Cerebellar nuclear complex (tissue), 1 donor: ENCODE measurements at places on chromosomes 4 and X.

- no peak for DNase-seq
Observed at GRCh38 chr4:42638321-42638720, 18.6 kb downstream of the ATP8A1 start.

DNA sequence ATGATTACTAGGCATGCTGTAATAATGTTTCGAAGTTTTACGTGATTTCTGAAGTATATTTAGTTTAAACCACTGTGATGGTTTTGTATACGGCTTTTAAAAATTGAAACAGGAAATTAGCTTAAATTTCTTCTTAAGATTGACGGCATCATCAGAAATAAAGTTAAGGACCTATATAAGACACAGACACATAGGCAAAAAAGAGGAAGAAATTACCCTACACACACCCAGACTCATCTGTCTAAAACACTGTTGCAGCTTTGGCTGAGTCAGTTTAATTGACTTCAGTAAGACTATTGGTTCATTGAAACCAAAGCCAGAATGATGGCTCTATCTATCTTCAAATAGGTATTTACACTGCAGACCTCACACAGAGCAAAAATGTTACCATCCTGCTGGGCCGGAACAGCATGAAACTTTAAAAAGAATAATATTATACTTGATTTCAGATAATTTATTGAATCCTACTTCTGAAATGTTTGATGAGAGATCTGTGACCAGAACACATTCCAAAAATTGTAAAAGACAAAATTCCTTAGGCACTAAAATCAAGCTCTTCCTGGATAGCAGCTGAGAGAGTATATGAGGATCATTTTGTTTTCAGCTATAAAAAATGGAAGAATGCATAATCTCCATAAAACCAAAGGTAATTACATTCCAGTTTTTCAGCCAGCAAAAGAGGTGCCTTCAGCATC, 4.5 kb downstream of the HHIP start:
- no peak for DNase-seq

DNA sequence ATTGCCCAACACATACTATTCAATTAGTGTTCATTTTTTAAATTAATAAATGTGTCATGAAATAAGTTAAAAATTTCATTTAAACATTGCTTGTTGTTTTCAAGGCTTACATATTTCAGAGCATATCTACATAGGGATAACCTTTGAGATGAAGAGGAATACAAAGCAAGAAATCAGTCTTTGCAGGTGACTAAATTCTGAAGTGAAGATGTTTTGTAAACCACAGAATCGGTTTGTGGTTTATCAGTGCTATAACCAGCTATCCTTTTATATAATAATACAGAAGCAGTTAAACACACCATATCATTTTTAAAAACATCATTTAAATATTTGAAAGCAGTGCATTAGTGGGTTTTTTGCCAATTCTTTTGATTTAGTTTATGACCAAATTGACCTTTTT, 26.9 kb downstream of the FAM241A start:
- DNase-seq = no peak

DNA sequence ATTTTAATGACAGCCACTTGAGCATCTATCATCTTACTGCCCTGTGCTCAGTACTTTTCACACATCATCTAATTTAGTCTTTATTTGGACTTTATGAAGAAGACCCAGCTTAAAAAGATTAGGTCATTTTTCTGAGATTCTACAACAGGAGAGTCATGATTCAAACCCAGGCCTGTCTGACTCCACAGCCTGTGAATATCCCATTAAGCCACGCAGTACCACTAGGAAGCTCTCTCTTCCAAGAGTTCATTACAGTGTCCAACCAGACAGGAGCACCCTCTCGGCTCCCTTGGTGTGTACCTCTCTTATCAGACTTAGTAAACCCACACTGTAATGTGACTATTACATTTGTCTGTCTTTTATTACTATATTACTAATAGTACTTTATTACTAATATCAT, 332.8 kb downstream of the DHX15 start:
- DNase-seq = no peak

- DNase-seq = no peak
Observed at GRCh38 chr4:119394826-119395225, 72.9 kb upstream of the FABP2 start.

DNA sequence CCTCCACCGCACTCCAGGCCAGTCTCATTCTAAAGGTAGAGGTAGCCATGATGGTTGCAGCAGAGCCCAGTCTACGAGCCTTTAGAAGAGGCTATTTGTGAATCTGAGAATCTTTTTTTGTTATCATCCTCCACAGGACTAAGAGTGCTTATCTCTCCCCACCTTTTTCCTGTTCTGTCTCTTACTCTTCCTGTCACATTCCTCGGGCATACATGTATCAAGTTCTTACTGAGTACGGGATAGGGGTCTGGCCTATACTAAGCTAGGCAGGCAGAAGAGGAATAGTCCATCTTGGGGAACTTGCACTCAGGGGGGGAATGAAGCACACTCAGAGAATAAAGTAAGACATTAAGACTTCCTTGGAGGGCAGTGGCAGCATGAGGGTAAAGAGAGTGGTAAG, 25.7 kb downstream of the LAS1L start:
- DNase-seq = no peak

DNA sequence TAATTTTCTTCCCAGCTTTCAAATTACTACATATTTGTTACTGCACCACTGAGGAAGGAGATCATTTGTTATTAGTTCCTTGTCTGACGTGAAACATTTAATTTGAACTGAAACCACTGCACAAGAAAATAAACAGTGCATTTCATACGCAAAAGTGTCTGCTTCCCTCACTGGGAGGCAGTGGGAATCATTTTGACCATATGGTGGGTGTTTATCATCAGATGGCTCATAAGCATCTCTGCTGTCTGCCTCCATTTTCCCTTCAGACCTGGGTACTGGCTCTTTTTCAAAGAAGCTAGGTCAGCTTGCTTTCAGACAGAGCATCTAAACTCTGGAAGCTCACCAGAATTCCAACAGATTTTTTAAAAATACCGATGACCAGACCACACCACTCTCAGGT, 135.2 kb downstream of the PCDH19 start:
- DNase-seq = no peak

- DNase-seq = no peak
Observed at GRCh38 chrX:133789829-133790228, 195.6 kb downstream of the GPC3 start.

DNA sequence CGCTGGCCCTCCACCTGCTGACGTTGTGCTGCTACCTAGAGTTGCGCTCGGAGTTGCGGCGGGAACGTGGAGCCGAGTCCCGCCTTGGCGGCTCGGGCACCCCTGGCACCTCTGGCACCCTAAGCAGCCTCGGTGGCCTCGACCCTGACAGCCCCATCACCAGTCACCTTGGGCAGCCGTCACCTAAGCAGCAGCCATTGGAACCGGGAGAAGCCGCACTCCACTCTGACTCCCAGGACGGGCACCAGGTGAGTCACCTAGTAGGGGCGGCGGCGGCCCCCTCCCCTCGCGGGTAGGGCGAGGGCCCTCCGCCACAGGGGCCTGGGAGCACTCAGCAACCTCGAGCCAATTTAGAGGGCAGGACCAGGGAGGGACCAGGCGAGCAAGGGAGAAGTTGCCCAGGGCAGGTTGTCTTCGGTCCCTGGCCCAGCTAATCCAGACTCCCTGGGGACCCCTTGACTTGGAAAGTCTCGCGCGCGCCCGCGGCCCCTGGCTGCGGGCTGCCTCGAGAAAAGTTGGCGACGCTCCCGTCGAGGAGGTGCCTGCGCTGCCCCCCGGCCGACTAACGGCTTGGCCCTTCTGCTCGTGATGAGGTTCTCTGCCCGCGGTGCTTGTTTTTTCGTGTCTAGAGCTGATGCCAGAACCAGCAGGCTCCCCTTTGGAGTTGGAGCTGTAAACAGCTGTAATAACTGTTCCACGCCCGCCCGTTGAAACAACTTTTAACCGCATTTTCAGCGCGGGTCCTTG, 717 bp downstream of the EDA start:
- no peak for DNase-seq

GRCh38 chrX:151153086-151153485, 23.3 kb upstream of the GPR50 start:
- DNase-seq = no peak

DNA sequence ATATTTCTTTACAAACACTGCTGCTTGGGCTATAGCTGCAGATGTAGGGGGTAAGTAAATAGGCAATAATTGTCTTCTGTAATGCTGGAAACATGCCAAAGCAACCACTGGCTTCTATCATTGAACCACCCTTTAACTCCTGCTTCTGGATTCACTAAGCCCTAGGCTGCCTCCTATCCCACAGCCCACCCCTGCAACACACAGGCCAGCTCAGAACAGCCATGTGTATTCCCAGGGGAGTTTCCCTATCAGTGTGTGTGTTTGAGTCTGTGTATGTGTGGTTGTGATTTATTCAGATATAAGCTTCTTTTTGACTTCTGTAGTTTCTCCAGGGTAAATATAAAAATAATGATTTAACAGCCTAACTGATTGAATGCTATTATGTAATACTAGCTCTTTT, 291.3 kb downstream of the PCDH10 start:
- no peak for DNase-seq

- DNase-seq = no peak
Observed at GRCh38 chr4:8410641-8411271, 29.8 kb downstream of the ACOX3 start.

GRCh38 chr4:2186133-2186864, 55.6 kb downstream of the HAUS3 start:
- no peak for DNase-seq

GRCh38 chr4:15771216-15772058, 6.7 kb upstream of the CD38 start:
- DNase-seq = no peak

DNA sequence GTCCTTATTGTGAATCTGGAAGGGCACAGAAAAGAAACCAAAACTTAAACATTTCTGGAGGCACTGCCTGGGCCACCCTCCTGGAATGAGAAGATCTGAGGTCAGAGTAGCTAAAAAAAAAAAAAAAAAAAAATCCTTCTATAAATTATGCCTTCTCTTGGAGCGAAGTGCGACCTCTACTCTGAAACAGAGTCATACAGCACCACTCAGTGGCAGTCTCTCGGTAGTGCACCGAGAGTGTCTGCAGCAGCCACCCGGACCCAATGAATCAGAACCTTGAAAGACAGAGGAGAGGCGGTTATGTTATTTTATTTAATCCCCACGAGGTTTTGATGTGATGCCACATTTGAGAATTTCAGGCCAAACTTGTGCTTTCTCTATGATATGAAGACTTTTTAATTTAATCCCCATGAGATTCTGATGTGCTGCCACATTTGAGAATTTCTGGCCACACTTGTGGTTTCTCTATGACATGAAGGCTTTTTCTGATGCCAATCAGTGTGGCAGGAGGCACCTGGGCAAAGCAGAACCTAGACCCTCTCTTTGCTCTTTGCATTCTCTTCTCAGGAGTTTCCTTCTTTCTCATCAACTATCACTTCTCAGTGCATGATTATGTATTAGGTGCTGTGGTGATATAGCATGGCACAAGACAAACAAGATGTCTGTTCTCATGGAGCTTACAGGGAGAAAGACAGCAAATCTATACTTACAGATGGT, 5.6 kb upstream of the CT47C1 start:
- no peak for DNase-seq

DNA sequence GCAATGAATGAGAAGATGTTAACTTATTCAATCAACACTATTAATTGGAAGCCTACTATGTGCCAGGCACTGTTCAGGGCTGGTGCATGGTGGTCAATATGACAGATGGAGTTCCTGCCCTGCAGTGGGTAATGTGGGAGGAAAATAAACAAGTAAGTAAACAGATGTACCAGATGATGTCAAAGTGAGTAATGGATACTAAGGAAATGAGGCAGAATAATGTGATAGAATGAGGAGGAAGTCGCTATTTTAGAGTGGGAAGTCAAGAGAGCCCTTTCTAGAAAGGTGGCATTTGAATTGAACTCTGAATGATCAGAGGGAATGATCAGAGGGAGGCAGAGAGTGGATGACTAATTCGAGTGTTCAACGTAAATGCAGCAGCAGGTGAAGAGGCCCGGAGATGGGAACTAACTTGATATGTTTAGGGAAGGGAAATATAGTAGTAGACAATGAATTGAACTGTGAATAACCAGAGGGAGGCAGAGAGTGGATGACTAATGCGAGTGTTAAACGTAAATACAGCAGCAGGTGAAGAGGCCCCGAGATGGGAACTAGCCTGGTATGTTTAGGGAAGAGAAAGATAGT, 48.3 kb downstream of the HMGB3 start:
- DNase-seq = no peak

GRCh38 chr4:68570122-68570507, 6.0 kb downstream of the UGT2B17 start:
- DNase-seq = no peak

DNA sequence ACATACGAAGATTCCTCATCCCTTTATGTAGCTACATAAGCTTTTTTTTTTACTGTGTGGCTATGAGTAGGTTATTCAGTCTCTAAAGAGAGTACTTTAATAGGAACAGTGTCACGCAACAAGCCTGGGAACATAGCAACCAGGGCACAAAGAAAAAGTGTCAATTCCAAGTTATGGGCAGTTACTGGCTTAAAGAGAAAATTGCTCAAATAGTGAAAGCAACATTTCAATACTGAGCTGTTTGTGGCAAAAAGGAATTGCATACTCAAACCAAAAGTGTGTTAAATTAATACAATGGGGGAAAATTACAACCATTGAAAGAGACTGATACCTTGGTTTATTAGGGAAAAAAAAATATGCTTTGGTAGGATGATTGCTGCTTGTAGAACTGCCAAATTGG, 41.2 kb upstream of the ENOX2 start:
- no peak for DNase-seq

- no peak for DNase-seq
Observed at GRCh38 chr4:3017504-3017903, 54.1 kb downstream of the GRK4 start.

DNA sequence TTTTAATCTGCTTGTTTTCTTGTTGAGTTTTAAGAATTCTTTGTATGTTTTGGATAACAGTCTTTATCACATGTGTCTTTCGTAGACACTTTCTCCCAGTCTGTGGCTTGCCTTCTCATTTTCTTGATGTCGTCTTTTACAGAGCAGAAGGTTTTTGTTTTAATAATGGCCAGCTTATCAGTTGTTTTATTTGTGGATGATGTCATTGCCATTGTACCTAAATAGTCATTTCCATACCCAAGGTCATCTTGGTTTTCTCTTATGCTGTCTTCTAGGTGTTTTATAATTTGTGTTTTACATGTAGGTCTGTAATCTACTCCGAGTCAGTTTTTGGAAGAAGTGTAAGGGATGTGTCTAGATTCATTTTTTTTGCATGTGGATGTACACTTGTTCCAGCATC, 159.6 kb upstream of the NUDT6 start:
- DNase-seq = no peak
